ENCODE measurements at places on chromosomes 5 and 9. TPM values are rescaled to one million over a fixed set of nuclear protein-coding genes. Genes with fewer than 3 reads are reported as not detected.

GRCh38 chr5:1965925-1966324 lies 83.2 kb upstream of the IRX4 start:
- no peak for DNase-seq

ZDHHC11B gene
- total RNA-seq, result 15.4 TPM

- DNase-seq, result no peak
Measured at GRCh38 chr5:152527358-152528052, 122.4 kb upstream of the NMUR2 start.

- DNase-seq, result no peak
Measured at GRCh38 chr9:117718701-117719100, 14.5 kb downstream of the TLR4 start.

DNA sequence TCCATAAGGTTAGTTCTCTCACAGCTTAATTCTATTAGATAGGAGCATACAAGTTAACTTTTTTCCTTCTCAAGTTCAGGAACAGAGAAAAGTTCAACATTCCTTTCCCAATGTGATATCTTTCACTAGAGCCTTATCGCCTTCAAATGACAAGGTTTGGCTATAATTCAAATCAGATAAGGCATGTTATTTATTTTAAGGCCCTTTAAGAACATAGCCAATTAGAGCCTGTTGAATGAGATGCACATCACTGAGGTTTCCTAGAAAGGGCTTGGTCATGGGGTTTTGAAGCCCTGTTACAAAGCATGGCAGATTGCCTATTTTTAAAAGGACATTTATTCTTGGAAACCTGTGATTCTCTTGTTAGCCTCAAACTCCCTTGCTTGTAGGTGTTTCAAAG lies 123.4 kb downstream of the BASP1 start:
- DNase-seq, result no peak

DNA sequence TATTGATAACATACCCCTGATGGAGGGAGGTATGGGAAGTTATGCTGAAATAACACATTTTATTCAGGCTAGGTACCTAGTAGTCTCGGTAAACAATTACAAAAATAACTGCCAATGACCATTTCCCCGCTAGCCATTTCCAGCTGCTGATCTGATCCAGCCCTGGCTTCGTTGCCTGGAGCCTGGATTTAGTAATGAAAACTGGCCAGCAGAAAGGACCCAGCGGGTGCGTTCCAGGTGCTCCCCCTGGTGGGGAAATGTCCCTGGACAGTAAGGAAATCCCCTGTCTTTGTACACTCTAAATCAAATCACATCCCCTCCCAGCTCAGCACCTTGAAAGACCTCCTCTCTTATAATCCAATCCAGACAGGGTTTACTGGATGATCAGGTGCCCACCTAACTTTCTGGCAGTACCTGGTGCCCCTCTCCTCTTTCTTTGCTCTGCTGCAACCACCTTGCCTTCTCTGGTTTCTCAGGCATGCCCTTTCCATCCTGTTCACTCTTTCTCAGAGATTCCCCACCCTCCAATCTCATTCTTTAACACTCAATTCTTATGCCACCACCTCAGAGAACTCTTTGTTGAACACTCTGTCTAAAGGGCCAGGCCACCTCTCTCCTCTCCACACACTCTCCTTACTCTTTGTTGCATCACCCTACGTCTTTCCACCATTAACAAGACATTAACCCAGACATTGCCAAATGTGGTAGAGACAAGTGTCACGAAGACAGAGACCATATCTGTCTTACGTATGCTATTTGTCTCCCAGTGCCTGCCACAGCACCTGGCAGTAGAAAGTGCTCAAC lies 50.1 kb upstream of the SMAD5 start:
- DNase-seq, result no peak

GRCh38 chr5:31754741-31755675 lies 116.1 kb downstream of the PDZD2 start:
- DNase-seq, result no peak

GRCh38 chr9:121731919-121732318 lies 80.5 kb downstream of the DAB2IP start:
- DNase-seq, result no peak

DNA sequence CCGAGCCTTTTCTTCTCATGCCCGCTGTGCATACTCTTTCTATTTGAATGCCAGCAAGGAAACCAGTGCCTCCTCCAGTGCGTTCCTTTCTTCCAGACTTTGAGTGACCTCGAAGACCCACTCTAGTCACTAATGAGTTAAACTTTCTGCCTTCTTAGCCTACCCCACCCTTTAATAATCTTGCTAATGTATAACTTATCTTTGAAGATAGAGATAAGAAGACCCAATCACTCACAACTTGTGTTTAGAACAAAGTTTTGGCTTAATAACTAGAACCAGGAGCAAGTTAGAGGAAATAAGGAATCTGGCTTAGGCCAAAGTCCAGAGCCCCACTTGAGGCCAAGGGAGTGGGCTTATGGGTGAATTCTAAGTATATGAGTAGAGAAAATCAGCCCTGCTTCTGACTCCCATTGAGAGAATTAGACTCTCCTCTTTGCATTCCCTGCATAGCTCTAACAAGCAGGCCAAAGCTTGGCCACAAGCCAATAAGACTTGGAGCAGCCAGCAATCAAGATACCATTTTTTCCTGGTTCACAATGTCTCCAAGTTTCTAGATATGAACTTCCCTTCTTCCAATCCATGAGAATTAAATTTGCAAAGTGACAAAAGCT lies 181.5 kb upstream of the PIK3R1 start:
- no peak for DNase-seq

DNA sequence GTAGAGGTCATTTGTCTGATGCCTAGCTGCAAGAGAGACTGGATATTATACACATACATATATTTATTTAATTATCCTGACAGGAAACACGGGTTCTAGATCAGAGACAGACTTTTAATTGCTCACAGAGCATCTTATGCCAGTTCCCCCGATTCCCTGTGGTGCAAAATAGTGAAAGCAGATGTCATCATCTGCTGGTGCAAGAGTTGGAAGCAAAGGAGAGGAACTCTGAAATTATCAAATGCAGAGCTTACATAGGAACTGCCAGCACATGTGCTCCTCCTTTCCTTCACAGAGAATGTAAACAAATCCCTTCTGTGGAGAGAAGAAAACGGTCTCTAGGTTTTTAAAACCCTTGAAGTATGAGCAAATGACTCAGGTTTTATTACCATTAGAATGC lies 69.3 kb downstream of the DTWD2 start:
- DNase-seq, result no peak

DNA sequence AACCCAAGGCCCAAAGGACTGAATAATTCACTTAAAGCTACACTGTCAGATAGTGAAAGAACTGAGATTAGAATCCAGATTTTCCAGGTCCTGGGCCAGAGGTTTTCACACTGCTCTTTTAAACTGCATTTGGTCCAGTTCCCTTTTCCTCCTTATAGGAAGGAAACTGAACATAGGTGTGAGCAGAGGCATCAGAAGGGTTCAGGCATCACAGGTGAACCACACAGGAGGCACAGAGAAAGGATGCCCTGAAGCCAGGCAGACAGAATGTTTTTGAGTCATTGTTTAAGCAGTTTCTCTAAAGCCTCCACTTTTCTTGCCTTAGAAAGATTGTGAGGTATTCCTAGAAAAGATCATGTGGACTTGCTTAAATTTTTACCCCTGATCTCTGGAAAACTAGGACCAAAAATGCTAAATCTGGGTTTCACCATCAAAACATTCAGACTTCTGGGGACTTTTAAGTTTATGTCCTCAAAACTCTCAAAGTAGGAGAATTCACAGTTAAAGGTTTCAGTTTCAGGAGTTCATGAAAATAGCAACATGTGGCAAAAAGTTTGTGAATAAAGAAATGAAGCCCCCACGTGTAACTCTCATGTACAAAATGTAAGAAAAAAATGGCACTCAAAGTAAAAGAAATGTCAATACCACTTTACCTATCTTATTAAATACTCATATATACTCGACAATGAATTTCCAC lies 386.1 kb downstream of the NTRK2 start:
- DNase-seq, result no peak

MAMDC2 gene
- total RNA-seq, result 4.1 TPM

DNA sequence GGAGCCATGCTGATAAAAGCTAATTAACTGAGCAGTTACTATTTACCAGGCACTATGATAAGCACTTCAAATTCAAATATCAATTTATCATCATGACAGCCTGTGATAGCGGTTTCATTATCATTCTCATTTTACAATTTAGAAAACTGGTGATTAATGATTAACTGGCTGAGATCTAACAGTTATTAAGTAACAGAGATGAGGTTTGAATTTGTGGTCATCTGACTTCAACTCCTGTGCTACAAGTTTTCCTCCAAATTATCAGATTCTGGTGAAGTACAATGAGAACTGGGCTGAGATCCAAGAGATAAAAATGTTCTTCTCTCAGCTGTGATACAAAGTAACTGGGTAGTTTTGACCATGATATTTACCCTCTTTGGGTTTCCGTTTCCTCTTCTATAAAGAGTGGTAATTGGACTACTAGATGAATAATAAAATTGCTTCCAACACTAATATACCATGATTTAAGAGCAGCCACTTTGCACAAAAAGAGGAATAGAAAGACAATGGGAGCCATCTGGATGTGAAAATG lies 74.5 kb upstream of the CCNG1 start:
- no peak for DNase-seq

GRCh38 chr5:16934677-16935153 lies 1.4 kb downstream of the MYO10 start:
- no peak for DNase-seq

DNA sequence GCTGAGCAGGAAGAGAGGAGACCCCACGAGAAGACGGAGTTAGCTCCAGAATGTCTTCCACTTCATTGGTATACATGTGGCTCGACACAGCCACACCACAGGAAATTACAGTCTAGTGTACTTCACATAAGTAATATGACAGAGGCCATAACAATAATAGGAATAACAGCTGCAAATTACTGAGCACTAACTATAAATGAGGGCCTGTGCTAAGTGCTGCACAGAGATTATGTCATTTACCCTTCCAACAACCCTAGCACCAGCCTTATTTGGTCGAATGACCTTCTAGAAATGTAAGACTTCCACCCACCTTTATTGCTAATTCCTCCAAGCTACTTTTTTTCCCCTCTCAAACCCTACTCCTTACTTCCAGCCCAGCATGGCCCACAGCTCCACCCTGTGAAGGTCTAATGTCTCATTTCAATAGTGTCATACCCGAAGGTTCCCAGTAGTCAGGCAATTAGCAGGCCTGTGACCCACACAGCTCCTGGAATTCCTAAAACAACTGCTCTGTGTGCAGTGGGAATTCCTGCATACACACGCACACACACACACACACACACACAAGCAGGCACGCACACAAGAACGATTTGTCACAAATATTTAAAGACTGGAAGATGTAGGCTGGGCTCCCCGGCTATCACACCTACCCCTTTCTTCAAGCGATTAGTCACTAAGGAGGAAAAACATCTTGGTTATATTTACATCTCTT lies 134.5 kb downstream of the FRMD3 start:
- DNase-seq, result no peak

CCL27 gene
- total RNA-seq, result not detected

DNA sequence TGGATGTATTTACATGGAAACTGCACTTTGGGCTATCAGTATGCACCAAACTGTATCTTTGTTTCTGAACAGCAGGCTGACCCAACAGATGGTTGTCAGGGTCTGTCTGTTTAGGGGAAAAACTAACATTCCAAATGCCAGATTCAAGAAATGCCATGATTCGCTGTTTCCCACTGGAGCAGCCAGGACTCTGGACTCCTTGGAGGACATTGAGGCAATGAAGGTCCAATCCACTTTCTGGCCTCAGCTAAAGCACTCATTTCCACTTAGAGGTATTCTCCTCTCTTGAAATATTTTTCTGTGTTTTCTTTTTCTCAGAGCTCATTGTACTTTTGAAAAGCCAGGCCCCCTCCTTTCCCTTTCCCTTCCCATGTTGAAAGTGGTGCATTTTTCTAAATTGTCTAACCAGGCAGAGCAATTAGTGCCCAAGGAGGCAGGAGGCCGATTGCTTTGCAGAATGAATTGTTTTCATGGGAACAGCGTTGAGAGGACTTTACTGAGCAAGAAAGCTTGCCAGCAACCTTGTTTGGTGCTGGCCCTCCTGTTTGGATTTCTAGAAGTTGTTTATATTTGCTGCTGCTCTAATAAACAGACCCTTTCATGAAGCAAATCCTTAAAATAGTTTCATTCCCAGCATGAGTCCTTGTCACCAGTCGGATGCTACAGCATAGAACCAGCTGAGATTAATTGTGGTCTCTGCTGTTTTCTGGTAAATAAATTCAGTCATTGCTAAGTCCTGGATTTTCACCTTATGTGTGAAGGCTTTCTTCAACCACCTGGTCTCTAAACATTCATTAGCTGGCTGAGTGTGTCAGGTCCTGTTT lies 132.8 kb upstream of the TAF11L2 start:
- no peak for DNase-seq

DAB2IP gene
- 45.0 TPM for total RNA-seq

CDC25C gene
- not detected for total RNA-seq

GRCh38 chr5:142145106-142145900 lies 36.7 kb downstream of the NDFIP1 start:
- DNase-seq, result peak; percentile 70

HK3 gene
- 1.7 TPM for total RNA-seq

GRCh38 chr5:117788596-117788995 lies 1199.8 kb downstream of the DTWD2 start:
- DNase-seq, result no peak

DNA sequence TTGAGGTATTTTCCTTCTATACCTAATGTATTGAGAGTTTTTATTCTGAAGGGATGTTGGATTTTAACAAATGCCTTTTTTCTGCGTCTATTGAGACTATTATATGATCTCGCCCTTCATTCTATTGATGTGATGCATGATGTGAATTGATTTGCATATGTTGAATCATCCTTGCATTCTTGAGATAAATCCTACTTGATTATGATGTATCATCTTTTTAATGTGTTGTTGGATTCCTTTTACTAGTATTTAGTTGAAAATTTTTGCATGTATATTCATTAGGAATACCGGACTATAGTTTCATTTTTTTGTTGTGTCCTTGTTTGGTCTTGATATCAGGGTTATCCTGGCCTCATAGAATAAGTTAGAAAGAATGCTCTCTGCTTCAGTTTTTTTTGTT lies 169.7 kb downstream of the NPR3 start:
- no peak for DNase-seq

GRM6 gene
- total RNA-seq, result not detected

DNA sequence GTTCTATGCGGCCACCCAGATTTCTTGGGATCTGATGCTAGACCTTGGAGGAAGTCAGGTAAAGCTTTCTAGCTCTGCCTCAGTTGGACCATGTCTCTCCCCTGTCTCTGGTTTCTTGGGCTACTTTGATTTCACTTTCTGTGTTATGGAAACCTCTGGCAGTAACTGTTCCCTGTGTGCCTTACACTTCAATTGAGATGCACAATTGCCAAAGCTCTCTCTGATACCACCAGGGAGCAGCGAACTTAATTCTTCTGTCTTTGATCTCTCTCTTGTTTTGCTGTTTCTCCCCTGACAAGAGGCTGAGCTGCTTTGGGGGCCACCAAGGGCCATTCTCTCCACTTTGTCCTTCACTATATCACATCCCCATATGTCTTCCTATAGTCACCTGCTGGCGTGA lies 61.4 kb downstream of the PGM5 start:
- no peak for DNase-seq

GRCh38 chr5:77744116-77744515 lies 32.0 kb downstream of the TBCA start:
- DNase-seq, result no peak

GRCh38 chr9:8085986-8086385 lies 286.4 kb upstream of the DMAC1 start:
- DNase-seq, result no peak

Measured in heart left ventricle (tissue), 16 donors.